Muscle of leg (tissue), 16 donors: ENCODE measurements at places on chromosomes 12 and 14.
A peak's percentile ranks its signal among the peaks of the same experiment; 100 is the strongest.

DNA sequence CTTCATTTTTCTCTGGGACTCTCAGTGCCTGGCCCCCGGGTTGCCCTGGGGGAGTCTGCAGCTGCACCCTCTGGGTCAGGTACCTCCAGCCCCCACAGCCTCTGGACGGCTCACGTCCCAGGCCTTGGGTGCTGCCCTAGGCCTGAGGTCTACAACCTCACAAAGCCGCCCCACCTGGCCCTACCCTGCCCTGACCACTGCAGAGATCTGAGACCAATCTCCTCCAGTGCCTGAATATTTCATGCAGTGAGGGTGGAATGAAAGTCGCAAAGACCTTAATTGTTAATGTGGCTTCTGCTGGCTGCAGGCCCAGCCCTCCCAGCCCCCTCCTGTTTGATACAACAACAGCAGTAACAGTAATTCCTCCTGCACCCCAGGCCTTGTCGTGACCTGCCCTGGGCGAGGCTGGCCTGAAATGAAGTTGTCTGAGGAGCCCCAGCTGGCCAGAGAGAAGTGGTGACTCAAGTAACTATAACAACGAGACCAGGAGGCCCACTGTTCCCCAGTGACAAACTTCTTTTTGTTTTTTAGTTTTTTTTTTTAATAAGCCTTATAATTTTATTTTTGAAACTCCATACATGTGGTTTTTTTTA, 8.8 kb upstream of the CCDC85C start:
- no peak for DNase-seq

GRCh38 chr12:20262119-20262518, 106.2 kb upstream of the PDE3A start:
- no peak for DNase-seq

GRCh38 chr14:64946310-64947045, 3.9 kb upstream of the GPX2 start:
- no peak for DNase-seq

- DNase-seq, result no peak
Measured at GRCh38 chr14:63273129-63273528, 45.6 kb downstream of the GPHB5 start.

- no peak for DNase-seq
Measured at GRCh38 chr12:112851024-112851777, 55.6 kb upstream of the OAS1 start.

DNA sequence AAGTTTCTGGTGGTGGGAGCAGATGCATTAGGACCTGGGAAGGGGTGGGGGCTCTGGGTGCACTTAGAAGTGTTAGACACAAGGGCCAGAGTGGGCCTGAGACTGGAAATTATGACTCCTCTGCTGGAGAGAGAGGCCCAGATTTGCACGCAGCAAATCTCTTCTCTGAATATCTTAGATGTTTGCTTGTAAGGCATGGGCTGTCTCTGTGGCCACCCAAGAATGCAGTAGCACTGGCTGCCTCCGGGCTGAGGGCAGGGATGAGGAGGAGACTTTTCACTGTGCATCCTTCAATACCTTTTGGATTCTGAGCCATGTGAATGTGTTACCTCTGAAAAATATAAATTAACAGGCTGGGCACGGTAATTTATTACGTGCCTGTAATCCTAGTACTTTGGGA, 14.0 kb upstream of the RABGGTA start:
- no peak for DNase-seq

- no peak for DNase-seq
Measured at GRCh38 chr12:27580561-27581330, 56.7 kb downstream of the PPFIBP1 start.

DNA sequence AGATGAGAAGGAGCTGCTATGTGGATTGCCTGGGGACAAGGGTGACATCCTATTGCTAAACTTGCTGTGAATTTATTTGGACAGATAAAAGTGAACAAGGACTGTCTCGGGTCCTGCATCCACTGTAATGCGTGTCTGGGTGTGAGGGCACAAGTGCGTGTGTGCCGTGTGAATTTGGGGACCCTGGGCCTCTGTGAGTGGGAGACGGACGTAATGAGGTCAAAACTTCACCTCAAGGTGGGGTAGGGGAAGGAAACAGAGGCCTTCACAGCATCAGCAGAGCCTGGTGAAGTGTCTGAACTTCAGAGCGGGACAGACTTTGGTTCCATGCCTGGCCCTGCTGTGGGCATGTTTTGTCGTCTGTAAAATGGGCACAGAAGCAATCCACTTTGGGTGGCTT, 14.8 kb downstream of the ASB2 start:
- no peak for DNase-seq

DNA sequence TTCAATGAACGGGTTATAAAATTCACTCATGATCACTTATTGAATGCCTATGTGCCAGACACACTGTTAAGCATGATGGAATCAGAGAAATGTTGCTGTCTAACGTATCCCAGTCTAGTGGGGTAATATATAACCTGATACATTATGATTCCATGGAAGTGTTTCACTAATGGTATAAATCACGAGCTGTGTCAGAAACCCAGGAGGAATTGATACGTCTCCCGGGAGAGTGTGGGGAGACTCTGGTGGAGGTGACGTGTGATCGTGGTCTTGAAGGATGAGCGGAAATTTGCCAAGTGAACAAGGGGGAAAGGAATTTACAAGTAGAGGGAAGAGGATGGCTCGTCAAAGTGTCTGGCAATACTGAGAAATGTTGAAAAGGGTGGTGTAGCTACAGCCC, 26.5 kb downstream of the MANSC1 start:
- DNase-seq, result no peak

- no peak for DNase-seq
Measured at GRCh38 chr14:103378038-103378854, 7.0 kb upstream of the MARK3 start.

DNA sequence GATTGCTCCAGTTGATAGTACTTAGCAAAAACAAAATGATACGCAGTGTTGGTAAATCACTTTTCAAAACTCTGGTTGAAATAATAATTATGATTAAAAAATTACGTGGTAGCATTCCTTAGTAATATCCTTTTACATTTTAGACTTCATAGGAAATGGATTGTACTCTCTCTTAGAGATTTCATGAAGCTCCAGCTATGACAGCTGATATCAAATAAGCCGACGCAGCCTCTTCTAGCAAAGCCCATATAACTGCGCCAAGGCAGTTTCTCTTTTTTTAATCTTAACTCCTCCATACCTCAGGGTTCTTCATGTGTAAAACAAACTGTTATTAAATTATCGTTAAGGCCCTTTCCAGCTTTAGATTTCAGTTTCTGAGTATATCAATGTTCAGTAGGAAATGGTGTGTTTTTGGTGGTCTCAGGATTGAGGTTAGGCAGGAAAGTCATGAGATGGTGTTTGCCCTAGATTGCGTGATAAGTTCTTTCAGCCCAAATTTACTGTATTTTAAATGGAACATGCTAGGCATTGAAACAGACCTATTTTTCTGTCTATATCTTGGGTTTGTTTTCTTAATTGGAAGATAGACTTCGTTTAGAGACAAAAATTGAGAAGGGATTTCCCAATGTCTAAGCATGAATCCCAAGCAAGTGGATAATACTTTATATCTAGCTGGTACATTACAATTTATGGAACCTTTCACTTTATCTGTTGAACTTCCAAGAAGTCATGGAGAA, 902 bp upstream of the CFL2 start:
- DNase-seq, result peak; percentile 61

DNA sequence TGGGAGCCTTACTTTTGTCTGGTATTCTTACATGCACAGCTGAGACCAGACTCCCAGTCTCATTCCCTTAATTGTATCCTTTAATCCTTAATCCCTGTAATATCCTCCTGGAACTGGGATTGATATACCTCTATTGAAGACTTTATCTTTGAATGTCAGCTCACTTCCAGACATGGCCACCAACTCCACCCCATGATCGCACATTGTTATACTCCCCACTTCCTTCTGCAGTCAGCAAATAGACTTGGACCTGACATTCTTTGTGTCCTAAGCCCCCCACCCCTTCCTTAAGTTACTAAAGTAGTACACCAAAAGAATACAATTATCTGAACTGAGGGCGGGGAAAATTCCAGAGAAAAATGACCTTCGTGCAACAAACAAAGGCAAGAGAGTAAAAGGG, 8.6 kb upstream of the OSBPL8 start:
- DNase-seq, result no peak

DNA sequence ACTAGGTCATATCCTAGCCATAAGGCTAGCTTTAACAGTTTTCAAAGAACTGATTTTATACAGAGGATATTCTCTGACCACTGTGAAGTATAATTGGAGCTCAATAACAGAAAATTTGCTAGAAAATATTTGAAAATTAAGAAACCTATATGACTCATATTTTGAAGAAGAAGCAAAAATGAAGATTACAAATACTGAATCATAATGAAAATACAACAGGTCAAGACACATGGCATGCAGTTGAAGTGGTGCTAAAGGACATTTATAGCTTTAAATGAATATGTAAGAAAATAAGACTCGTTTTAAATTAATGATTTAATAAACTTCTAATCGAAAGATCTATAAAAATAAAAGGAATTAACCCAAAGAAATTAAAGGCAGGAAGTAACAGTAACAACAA, 1234.6 kb downstream of the SLC16A7 start:
- DNase-seq, result no peak

GRCh38 chr12:89372584-89373370, 20.5 kb upstream of the DUSP6 start:
- no peak for DNase-seq

- DNase-seq, result no peak
Measured at GRCh38 chr12:56103066-56103711, 1.2 kb upstream of the PA2G4 start.

GRCh38 chr12:115871714-115872113, 405.8 kb downstream of the MED13L start:
- DNase-seq, result peak; percentile 10

- peak; percentile 52 for DNase-seq
Measured at GRCh38 chr12:10167599-10167998, 4.3 kb downstream of the OLR1 start.

- DNase-seq, result no peak
Measured at GRCh38 chr12:42716491-42716891, 126.9 kb upstream of the PRICKLE1 start.

GRCh38 chr12:119710965-119711551, 43.1 kb downstream of the PRKAB1 start:
- DNase-seq, result no peak

DNA sequence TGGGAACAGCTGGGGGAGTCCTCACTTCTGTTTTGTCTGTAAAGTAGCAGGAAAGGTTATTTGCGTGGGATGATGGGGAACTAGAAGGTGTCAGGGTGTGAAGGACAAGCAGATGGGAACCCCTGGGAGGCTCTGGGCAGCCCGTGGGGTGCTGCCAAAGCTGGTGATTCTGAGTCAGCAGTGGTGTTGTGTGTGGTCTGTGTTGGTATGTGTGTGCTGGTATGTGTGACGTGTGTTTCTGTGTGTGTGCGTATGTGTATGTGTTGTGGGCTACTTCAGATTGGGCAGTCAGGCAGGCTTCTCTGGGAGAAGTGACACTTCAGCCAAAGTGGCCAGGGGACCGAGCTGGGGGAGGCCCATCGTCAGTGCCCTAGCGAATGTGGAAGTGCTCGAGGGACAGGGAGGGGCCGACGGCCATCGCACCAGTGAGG, 15.3 kb upstream of the BDKRB2 start:
- DNase-seq, result no peak

DNA sequence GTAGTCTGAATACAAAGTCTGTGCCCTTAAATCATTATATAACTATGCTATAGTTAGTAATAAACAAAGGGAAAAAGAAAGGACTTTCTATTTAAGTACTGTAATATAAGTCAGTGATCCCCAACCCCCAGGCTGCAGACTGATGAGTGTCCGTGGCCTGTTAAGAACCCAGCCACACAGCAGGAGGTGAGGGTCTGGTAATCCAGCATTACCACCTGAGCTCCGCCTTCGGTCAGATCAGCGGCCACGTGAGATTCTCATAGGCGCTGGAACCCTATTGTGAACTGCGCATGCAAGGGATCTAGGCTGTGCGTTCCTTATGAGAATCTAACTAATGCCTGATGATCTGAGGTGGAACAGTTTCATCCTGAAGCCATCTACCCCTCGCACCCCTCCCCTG, 15.7 kb downstream of the NFYB start:
- DNase-seq, result no peak

- DNase-seq, result peak; percentile 51
Measured at GRCh38 chr12:125978286-125978685, 913.1 kb downstream of the AACS start.

GRCh38 chr12:125684968-125685790, 619.9 kb downstream of the AACS start:
- DNase-seq, result no peak

DNA sequence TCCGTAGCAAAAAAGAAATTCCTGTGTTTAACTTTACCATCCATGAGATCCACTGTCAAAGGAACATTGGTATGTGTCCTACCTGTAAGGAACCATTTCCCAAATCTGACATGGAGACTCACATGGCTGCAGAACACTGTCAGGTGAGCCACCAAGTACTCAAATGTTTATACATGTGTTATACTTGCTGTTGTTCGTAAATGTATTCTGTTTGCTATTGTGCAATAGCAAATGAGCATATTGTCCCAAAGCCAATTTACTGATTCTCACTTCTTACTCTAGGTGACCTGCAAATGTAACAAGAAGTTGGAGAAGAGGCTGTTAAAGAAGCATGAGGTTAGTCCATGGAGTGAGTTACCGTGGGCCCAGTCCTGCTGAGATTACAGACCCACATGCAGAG, 9.4 kb downstream of the TRAFD1 start:
- DNase-seq, result no peak

DNA sequence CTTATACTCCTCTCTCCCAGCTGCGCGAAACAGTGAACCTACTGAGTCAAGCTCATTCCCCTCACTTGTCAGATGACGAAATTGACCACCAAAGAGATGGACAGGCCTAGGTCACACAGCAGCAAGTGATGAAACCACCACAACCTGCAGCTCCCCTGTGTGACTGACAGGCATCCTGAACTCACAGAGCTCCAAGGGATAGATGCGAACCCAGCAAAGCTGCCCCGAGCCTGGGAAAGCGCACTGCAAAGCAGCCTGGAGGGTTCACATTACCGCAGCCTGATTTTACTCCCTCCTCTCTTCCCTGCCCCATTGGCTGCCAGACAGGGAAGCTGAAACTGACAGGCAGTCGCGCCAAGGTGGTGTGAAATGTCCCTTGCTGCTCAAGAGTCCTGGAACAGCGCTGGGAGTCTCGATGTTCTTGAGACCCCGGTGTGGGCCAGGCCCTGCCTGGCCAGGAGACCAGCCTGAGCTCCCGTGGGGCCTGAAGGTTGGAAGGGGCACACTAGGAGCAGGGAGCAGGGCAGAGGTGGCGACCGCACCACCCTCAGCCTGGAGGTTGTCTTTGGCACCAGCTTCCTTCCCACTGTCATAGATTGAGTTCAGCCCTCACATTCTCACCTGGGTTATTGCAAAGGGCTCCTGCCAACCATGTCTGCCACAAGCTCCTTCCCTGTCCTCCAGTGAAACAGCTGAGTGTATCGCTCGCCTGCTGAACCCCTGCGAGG, 36.3 kb downstream of the SNRNP35 start:
- DNase-seq, result no peak
